ENCODE measurements at places on chromosomes 12 and 14.

GRCh38 chr14:37985826-37986470, 221.8 kb upstream of the SSTR1 start:
- DNase-seq: peak; percentile 16

DNA sequence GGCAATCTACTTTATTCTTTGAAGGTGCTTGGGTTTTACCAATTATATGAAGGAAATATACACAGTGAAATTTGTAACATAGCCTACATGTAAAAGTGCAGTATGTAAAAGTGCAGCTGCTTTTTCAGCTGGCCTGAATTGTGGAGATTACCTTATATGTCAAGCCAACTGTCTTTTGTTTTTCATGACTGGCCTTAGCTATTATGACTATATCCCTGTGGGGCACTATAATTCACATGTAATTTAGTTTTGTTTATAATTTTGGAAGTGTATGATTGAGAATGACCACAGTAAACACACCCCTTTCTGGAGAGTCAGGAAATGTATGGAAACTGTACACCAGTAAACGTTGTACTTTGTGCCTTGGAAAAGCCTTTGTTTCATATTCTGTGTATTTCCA, 435.0 kb upstream of the STXBP6 start:
- DNase-seq: no peak

DNA sequence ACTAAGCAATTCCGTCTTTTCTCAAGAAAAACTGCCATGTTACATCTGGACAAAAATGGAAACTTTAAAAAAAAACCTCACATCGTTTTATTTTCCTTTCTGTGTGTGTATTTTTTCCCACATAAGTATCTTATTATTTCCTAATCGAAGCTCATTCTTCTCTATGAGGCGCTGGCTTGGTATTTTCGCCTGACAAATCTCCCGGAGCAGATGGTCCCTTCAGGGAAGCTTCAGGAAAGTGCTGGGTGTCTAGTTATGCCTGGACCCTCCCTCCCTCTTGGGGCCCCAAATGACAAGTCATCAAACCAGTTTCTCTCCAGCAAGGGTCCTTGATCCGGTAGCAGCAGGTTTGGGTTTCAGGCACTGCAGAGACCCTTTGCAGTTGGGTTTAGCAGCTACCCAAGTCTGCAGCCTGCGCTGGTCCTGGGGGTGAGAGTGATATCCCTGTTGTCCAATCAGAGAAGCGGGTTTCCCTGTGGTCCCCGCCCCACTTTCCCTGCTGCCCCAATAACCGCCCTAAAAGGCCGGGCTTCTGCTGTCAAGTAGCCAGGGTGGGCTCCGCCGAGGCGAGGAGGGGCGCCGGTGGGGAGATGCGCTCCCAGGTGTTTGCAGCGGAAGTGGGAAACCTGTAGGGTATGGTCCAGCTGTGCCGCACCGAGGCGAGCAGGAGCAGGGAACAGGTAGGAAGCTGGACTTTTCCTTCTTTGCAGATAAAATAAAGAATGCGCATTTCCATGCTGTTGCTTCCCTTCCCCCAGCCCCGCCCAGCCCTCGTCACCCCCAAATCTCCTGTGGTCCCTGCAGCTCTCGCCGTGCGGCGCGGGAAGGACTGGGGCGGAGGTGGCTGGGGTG, at the start of gene CNTN1:
TSS of gene CNTN1 (plus strand) at position 527 of the 852 bp plus-strand sequence.
- DNase-seq: no peak

DNA sequence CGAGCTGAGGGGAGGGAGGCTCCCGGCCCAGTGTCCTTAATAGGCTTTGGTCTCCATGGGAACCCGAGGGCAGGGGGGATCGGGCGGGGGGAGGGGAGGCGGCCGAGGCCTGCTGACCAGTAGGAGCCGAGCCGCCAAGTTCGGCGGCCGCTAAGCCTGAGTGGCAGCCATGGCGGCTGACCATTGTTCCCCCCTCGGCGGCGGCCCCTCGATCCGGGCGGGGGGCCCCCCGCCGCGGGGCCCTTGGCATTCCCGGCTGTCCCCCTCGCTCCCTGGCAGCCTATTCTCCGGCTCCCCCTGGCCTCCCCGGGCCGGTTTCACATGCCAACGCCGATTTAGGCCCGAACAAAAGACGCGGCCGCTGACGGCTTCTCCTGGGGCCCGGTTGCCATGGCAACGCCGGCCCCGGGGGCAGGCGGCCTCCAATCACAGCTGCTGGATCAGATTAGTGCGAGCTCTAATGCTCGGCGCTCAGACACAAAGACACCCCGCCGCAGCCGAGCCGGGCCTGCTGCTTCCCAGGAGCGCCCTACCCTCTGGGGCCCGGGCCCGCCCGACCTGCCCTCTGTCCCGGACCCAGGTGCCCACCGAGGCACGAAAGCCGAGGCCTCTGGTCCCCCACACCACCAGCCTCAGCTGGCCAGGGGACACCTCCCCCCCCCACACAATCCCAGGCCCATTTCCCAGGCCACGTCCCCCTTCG, 7.3 kb downstream of the MSI1 start:
- no peak for DNase-seq

- DNase-seq: no peak
These were observed 4.9 kb downstream of the DDX54 start for GRCh38 chr12:113180333-113180732.

GRCh38 chr12:109247831-109248654, 61.0 kb downstream of the FOXN4 start:
- no peak for DNase-seq

- DNase-seq: no peak
These were observed 22.8 kb upstream of the MMP17 start for GRCh38 chr12:131805421-131805820.

DNA sequence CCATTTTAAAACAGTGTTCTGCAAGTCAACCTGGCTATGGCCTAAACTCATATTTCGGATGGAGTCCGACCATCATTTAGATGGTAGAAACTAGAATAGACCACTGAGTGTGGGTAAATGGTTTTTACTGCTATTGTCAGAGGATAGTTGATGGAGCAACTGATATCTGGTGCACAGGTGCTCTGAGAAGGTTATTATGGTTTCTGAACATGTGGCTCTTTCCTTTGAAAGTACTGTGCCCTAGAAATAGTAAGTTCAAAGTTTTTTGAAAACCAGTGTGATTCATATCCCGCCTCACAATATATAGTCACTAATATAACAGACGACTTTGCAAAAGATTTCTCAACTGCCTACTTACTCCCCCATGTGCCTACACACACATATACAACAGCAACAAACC, 64.4 kb upstream of the BTG1 start:
- no peak for DNase-seq

DNA sequence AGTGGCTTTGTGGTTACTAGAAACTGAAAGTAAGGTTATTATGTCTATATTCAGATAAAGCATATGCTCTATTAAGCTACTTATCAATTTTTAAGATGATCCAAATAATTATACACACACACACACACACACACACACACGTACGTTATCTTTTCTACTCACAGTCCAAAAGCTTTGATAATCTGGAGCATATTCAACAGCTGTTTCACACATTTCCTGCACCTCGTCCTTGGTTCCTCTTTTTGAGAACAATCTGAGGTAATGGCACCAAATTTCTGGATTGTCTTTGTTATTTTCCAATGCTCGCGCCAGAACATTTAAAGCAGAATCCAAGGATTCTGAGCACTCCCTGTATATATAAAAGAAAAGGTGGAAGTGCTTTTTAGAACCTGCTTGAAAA, 37.5 kb downstream of the ZFC3H1 start:
- no peak for DNase-seq

- no peak for DNase-seq
These were observed 43.5 kb downstream of the B4GALNT3 start for GRCh38 chr12:503111-503761.

DNA sequence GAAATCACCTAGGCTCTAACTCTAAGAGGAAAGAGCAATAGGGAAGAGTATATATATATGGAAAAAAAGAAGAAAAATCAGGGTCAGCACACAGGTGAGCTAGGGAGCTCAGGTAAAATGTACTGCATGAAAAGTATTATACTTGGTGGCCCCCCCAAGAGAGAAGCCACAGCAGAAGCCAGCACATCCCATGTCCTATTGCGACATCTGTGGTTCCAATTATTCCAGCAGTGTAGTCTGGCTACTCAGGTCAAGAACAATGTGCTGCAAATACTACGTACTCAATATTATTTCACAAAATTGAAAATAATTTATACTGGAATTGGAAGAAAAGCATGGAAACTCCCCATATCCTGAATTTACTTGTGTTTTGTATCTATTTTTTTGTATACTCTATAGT, 85.5 kb downstream of the CEP83 start:
- DNase-seq: no peak

GRCh38 chr14:21915826-21916225, 242.2 kb upstream of the OR4E1 start:
- DNase-seq: no peak

GRCh38 chr14:32938719-32939253, at the start of gene NPAS3:
TSS of gene NPAS3 (plus strand) at chr14:32938879.
- no peak for DNase-seq

GRCh38 chr14:49972131-49972671, 79.3 kb downstream of the ARF6 start:
- no peak for DNase-seq

DNA sequence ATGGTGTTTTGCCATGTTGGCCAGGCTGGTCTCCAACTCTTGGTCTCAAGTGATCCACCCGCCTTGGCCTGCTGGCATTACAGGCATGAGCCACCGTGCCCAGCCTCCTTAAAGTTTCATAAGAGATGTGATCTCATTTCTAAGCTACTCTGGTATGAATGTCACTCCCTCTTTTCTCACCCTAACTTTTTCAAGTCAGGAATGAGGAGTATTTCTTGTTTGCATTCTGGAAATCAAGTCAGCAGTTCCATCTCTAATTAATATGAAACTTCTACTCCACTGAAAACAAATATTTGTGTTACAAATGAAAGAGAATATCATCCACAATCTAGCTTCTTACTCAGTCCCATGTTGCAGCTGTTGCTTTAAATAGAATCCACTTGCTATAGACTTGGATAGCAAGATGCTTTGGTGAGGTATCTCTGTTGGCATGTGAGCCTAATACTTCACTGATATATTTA, 61.3 kb downstream of the ARF6 start:
- DNase-seq: no peak

DNA sequence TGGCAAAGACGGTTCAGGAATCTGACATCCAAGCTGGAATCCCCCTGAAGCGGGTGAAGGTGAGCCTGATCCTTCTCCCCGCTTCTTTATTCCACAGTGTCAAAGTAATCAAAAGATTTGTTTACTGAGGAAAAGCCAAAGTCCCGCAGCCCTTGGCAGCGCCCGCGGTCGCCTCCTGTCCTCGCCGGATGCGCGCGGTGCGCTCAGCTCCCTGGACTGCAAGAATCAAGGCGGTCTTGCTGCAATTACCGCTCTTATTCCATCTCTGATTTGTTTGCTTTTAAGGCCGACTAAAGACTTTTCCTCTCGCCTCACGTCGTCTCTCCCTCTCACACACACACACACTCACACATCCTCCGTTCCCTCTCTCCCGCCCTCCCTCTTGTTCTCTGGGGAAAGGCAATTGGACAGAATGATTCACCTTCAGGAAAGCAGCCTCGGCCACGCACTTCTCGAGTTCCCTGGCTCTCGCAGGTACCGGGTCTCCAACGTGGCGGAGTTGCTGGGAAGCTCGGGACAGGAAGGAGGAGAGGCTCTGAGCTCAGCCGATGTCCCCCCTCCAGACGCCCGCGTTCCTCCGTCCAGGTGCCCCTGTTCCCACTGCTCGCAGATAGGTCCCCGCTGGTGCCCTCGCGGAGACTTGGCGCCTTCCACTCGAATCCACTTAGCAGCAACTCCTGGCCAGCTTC, 68.6 kb upstream of the USP15 start:
- no peak for DNase-seq

DNA sequence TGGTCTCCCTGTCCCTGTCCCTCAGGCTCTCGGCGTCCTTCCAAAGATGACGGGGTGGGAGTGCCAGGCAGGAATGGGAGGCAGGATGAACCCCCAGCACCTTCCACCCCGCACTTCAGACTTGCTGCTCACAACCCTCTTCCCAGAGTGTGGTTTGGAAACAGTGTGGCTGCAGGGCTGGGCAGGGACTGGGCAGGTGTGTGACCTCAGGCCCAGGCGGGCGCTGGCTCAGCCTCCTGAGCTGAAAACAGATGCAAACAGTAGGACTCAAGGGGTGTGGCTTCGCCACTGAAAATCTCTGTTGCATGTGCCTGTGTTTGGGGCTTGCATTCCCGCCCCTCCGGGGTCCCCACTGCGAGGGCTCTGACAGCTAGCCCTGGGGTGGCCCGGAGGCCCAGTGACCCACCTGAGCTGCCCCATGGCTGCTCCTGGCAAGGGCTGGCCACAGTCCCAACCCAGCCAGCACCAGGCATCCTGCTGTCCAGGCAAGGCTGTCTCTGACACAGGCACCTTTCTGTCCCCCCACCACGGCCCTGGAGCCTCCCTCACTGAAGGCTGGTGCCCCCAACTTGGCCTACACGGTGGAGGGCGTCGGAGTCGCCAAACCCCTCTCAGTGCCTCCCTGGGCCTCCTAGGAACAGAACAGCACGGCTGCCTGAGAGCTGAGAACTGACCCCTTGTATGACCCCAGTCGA, 46.1 kb downstream of the BEGAIN start:
- no peak for DNase-seq

DNA sequence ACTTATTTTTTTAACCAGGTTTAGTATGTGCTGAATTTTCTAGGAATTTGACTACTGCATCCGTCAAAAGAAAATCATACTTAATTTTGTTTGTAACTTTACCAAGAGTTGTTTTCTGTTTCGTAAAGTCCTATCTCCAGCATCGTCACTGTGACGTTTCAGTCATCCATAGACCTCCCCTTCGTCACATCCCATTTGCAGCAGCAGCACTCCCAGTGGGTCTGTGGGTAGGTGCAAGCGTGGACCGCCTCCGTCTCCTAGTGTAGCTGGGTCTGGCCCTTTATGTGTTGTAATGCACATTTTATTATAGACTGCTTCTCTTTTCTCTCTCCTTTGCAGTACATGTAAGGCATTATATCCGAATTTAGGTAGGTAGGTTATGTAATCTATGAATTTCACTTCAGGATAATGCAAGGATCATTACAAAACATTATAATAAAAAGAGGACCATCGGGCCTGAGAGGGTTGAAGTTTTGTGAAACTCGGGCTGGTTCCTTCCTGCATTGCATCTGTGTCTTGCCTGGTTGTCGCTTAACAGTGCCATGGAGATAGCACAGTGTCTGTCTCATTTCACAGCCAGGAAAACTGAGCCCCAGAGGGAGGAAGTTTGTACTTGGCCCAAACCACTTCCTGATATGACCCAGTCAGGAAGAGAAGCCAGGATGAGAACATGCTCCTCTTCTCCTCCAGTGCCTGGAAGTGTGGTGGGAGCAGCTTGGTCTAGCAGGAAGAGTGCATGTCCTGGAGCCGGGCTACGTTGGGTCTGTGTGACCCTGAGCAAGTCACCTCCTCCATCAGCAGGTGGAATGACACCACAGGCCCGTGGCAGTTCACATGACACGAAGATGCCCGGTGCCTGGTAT, 41.3 kb downstream of the EVL start:
- no peak for DNase-seq

DNA sequence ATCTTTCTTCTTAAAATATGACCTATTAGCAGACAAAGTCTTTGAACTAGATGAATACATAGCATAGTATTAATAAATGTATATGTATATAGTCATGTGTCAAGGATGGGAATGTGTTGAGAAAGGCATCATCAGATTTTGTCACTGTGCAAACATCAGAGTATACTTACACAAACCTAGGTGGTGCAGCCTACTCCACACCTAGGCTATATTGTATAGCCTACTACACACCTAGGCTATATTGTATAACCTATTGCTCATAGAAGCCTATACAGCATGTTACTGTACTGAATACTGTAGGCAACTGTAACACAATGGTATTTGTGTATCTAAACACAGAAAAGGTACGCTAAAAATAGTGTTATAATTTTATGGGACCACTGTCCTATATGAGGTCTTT, 47.6 kb downstream of the PTPN21 start:
- no peak for DNase-seq

GRCh38 chr14:95741781-95742180, 27.9 kb upstream of the TCL1A start:
- DNase-seq: no peak

Measured in stimulated activated CD8-positive, alpha-beta memory T cell treated with anti-CD3 and anti-CD28 coated beads, Interleukin-7, amount 100 ng/mL, for 48 hours (primary cell).